ENCODE measurements at places on chromosomes 13 and 19. TPM values are rescaled to one million over a fixed set of nuclear protein-coding genes. Genes with fewer than 3 reads are reported as not detected.
A peak's percentile ranks its signal among the peaks of the same experiment; 100 is the strongest.

The C19orf67 gene
- total RNA-seq = not detected

DNA sequence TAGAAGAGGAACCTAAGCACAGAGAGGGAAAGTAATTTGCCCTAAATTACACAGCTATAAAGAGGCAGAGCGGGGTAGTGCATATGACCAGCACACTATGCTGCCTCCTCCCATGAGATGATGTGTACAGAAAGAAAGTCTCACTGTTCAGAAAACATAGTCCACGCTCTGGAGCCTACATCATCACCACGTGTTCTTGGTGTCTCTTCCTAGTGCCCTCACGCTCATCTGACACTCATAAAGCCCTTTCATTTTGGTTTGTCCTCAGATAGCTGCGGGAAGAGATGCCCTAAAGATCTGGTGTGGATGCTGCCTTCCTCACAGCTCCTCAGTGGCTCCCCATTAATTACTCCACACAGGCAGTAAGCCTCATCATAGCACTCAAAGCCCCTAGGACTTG is 27.4 kb upstream of the SIAH3 start:
- no peak for DNase-seq

GRCh38 chr19:3655402-3656072 is 28.9 kb upstream of the CACTIN start:
- peak; percentile 90 for DNase-seq

The POMP gene
- total RNA-seq = 173 TPM

DNA sequence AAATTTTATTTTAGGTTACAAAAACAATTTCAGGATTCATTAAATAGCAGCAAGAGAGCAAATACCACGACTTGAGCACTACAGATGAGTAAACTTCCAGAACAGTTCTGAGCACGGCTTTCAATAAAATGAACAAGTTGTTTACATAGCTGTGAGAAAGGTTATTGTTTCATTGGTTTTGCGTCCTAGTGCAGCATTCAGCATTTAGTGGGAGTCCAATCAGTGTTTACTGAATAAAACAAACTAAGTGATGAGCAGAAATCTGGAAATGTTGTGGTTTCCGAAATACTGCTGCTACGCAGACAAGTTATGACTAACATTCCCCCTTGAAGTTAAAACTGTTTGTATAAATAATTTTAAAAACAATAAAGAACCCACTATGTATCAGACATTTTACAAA is 251.5 kb upstream of the STARD13 start:
- peak; percentile 59 for DNase-seq

DNA sequence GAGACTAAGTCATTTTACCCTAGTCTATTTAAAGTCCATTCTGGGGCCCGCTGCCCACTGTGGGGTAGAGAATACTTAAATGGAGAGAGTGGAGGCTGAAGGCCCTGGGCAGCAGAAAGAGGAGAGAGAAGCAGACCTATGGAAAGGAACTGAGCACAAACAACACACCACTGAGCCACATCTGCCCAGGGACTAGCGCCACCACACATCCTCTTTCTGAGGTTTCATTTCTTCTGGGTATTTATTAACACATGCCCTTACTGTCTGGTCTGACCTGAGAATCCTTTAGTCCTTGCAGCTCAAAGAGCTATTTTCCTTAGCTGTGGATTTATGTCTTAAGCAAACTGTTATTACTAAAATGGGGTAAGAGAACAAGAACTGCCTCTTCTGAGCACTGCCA is 154.0 kb downstream of the NALCN start:
- DNase-seq = no peak

The NCAN gene
- not detected for total RNA-seq

GRCh38 chr13:70841240-70842061 is 733.2 kb upstream of the KLHL1 start:
- DNase-seq = no peak

- DNase-seq = no peak
Measured at GRCh38 chr19:31693131-31693932, 344.1 kb upstream of the TSHZ3 start.

The KCNRG gene
- not detected for total RNA-seq

GRCh38 chr19:30557212-30557611 is 185.0 kb downstream of the ZNF536 start:
- DNase-seq = no peak

- no peak for DNase-seq
Measured at GRCh38 chr19:12783291-12783848, 7.9 kb upstream of the JUNB start.

Measured in H4 (cell line).